ENCODE measurements at places on chromosomes 13 and 19.

- DNase-seq: peak; percentile 61
Observed at GRCh38 chr19:15091918-15092753, 10.1 kb downstream of the OR1I1 start.

DNA sequence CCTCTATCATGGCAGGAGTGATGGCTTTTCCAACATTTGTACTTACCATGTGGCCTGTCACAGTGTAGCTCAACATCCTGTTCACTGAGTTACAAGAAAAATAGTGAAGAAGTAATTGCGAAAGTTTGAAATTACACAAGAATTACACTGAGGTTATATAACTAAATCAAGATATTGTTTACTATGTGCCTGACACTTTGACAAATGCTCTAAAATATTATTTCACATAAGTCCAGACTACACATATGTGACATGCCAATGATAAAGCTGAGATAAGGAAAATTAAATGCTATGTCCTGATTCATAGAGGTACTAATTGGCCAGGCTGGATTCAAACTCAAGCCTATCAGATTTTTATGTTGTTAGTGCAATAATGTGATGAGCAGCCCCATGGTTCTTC, 451.7 kb downstream of the PCDH9 start:
- no peak for DNase-seq

GRCh38 chr13:99307648-99308339, 595 bp upstream of the GPR183 start:
- DNase-seq: peak; percentile 76

- no peak for DNase-seq
Observed at GRCh38 chr13:101339202-101339601, 77.1 kb downstream of the NALCN start.

DNA sequence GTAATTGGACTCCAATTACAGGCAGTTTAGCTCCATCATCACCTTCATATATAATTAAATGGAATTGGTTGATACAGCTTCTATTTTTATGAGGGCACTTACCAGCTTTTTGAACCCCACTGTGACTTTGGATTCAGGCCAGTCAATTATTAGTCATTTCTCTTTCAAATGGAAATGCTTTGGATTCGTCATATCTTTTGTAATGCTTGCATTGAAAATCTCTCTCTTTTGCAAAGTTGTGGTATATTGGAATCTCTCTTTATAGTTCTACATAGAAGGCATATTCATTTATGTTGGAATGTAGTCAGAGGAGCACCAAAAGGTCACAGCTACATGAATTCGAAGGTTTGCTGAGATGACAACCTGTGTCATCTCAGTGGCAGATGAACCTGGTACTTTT, 1074.3 kb upstream of the SLC10A2 start:
- no peak for DNase-seq
